ENCODE measurements at places on chromosomes 4 and X.

DNA sequence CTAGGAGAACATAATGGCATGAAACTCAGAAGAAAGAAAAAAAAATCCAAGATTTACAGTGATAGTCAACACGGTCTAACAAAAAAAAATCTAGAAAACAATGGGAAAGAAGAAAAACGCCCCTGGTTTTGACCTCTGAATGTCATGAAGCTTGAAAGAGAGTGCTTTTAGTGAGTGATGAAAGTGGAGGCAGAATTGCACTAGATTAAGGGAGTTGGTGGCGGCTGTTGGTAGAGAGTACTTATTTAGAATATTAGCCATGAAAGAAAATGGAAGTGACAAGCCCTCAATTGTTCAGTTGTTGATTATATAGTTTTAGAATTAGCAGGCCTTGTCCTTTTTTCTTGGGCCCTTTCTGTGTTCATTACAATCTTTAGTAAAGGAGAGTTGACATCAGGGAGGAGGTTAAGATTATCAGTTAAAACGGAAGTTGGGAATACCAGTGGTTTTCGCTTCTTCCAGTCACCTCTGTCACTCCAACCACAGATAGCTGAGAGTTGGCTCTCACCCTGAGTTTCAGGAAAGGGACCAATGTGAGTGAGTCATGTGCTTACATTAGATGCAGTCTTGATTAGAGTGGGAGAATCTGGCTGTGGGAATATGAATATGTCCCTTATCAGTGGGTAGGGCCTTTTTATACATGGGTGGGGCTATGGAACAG lies 29.7 kb downstream of the EREG start:
- no peak for ATAC-seq

GRCh38 chr4:74661427-74662201 lies 132.7 kb downstream of the BTC start:
- ATAC-seq, result peak; percentile 22

- no peak for ATAC-seq
These were observed 51.0 kb upstream of the RASGEF1B start for GRCh38 chr4:81522711-81523110.

GRCh38 chr4:174522183-174523024 lies at the start of gene HPGD:
Gene HPGD (minus strand): TSS chr4:174522488. CDS start chr4:174522451, 37 bp downstream.
- peak; percentile 84 for ATAC-seq

DNA sequence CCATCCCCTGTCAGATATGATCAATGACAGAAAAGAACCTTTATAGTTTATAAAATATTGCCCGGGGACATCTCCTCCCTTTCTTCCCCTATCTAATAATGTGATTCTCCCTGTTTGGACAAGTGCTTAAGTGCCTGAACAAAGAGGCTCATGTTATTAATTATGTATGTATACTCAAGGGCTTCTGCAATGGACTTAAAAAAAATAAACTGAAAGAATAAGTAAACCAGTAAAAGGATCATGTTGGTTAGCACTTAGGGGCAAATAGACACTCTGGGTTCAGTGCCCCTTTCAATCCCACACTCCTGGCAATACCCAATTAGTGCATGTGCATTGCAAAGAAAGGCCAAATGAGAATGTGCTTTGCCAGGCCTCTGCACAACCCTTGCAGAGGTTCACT lies 30.7 kb upstream of the RPS6KA6 start:
- no peak for ATAC-seq

DNA sequence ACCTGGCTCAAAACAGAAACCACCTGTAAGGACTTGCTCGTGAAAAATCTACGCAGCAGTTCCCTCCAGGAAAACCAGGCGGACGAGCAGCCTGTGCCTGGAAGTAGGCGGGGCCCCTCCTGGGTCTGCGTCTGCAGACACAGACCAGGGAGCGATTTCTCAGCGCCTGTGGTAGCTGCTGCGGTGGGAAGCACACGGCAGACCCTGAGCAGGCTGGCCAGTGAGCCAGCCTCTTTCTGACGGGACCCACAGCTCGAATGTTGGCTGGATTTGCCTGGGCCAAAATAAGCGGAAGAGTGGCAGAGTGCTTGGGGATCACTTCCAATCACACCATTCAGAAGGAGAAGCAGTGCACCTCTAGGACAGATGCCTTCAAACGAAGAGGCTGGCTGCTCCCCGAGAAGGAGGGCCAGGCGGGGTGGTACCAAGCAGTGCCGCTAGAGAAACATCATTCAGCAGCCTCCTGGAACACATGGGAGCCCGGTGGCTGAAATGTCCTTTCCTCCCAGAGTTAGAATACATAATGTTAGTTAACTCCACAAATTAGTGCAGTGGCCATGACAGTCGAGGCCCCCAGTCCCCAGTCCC lies 85.9 kb downstream of the GATB start:
- ATAC-seq, result peak; percentile 78

GRCh38 chr4:138996090-138996489 lies 19.5 kb upstream of the NOCT start:
- ATAC-seq, result no peak

GRCh38 chr4:88177983-88178625 lies 19.7 kb upstream of the ABCG2 start:
- peak; percentile 86 for ATAC-seq

DNA sequence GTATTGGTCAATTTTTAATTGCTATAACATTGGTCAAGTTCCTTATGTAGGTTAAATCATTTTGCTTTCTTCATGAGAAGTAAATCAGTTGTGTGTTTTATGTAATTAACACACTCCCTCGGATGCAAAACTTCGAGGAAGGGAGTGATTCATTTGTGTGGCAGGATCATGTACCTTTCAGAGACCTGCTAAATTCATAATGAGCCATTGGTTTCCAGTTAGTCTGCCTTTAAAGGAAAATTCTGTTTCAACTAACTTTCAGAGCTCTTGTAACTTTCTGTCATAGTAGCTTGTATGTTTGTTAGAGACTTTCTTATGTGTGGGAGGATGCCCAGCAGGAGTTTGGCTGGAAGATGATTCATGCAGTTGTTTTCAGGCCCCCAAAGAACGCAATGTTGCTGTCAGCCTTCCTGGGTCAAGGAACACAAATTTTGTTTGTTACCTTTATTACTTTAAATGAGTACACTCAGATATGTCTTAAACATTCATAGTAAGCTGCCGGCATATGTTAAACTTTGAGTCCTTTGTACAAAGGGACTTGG lies 72.1 kb downstream of the GPR101 start:
- ATAC-seq, result no peak

GRCh38 chr4:13203101-13203500 lies 281.0 kb downstream of the RAB28 start:
- ATAC-seq, result no peak

DNA sequence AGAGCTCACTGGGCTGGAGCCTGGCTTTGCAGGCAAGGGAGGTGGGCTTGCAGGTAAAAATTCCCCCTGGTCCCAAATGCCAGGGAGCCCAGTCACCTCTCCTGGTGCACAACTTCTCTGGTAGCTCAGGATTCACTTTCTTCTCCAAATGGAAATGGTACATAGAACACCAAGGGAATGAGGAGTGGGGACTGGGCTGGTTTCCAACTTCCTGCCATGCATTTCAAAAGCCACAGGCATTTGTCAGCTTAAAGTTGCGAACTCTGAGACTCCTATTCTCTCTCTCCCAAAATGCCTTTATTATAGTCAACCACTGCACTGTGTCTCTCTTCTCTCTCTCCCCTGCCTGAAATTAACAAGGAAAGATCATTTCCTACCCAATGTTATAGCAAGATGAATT lies 177.3 kb downstream of the GRIA3 start:
- ATAC-seq, result no peak

GRCh38 chrX:36626898-36627297 lies 381.3 kb upstream of the FAM47C start:
- ATAC-seq, result no peak

GRCh38 chr4:13348216-13348615 lies 135.9 kb downstream of the RAB28 start:
- no peak for ATAC-seq

Data from esophagus mucosa (tissue), 1 donor.